Mammary epithelial cell (primary cell): ENCODE measurements at places on chromosomes 13 and 19. TPM values are rescaled to one million over a fixed set of nuclear protein-coding genes. Genes with fewer than 3 reads are reported as not detected.

Gene ZNF132
- total RNA-seq = 3.7 TPM

DNA sequence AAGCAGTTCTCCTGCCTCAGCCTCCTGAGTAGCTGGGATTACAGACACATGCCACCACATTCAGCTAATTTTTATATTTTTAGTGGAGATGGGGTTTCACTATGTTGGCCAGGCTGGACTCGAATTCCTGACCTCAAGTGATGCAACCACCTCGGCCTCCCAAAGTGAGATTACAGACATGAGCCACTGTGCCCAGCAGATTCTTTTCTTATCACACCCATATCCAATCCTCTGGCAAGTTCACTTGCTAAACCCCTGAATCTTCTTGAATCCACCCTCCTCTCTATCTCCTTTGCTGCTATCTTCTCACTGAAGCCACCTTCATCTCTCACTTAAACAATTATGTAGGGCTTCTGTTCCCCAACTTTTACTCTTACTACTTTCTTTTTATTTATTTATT lies 17.5 kb downstream of the TMEM143 start:
- DNase-seq = no peak

GRCh38 chr19:38381138-38381537 lies 6.7 kb downstream of the GGN start:
- DNase-seq = no peak

DNA sequence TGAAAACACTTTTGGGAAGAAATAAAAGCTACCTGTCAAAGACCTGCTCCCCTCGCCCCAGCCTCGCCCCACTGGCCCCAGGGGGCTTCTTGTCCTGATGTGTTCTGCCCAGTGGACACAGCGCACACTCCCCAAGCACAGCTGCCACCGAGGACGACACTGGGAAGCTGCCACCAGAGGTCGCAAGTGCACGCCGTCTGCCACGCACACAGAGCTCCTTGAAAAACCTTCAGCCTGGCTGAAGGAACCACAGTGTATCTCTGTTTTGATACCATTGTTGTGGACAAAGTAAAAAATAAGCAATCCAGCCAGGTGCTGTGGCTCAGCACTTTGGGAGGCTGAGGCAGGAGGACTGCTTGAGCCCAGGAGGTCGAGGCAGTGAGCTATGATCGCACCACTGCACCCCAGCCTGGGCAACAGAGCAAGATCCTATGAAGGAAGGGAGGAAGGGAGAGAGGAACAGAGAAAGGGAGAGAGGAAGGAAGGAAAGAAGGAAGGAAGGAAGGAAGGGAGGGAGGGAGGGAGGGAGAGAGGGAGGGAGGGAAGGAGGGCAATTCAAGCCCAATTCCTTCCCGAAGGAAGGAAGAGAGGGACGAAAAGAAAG lies 57.3 kb downstream of the CEBPG start:
- peak; percentile 44 for DNase-seq

DNA sequence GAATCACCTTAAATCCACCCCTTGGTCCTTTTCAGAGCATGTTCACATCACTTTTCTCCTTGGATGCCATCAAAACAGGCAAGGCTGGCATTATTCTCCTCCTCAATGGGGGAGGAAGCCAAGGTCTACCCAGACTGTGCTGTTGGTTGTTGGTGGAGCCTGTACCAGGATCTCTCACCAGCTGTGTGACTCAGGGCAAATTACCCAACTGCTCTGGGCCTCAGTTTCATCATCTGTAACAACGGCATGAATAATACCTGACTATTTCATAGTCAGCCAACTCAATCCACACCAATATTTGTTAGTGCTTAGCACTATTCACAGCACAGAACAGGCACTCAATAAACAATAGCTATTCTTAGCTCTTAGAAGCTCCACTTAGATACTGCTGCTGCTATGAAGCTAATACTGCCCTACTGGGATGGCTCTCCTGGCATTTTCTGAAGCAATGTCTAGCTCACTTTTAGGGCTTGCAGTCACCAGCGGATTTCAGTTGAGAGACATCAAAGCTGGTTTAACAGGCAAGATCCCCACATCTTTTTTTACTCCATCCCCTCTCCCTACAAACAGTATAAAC lies 116.9 kb downstream of the CCNA1 start:
- DNase-seq = no peak
